ENCODE measurements at places on chromosomes 12 and 14. TPM values are rescaled to one million over a fixed set of nuclear protein-coding genes. Genes with fewer than 3 reads are reported as not detected.

The ANO4 gene
- not detected for total RNA-seq

The SLCO1B1 gene
- total RNA-seq, result not detected

The KSR2 gene
- not detected for total RNA-seq

The GUCY2C gene
- total RNA-seq, result 0.32 TPM

The TCL1B gene
- 1.2 TPM for total RNA-seq

The NAA30 gene
- 14.6 TPM for total RNA-seq

The C1S gene
- total RNA-seq, result 1.6 TPM

The POU6F1 gene
- total RNA-seq, result 20.3 TPM

The GPR137C gene
- total RNA-seq, result 0.05 TPM

The OTOGL gene
- not detected for total RNA-seq

The TGM1 gene
- total RNA-seq, result 6.5 TPM

The CPNE6 gene
- total RNA-seq, result 0.09 TPM

The SLC25A47 gene
- not detected for total RNA-seq

All from activated B cell treated with CpG ODN at 0.5 μM for 24 hours (primary cell).